ENCODE measurements at places on chromosomes 12 and 14.

- DNase-seq = no peak
These were observed 134.8 kb upstream of the VRK1 start for GRCh38 chr14:96662116-96662970.

DNA sequence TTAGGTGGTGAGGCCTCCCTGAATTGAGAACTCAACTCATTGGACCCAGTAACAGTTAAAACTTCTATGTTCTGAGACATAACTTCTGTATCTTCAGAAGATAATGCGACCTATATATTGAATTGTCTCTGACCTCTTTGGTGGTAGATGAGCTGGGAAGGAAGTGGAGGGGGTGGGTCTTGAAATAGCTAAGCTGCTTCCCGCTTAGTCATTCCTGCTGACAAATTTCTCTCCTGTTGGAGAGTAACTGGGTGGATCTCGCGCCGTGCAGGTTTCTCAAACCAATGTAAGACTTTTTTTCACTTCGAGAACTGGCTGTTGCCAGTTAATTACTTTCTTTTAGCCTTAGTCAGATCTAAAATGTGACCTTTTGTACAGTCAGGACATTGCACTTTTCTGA lies 100.8 kb downstream of the PPHLN1 start:
- peak; percentile 34 for DNase-seq

DNA sequence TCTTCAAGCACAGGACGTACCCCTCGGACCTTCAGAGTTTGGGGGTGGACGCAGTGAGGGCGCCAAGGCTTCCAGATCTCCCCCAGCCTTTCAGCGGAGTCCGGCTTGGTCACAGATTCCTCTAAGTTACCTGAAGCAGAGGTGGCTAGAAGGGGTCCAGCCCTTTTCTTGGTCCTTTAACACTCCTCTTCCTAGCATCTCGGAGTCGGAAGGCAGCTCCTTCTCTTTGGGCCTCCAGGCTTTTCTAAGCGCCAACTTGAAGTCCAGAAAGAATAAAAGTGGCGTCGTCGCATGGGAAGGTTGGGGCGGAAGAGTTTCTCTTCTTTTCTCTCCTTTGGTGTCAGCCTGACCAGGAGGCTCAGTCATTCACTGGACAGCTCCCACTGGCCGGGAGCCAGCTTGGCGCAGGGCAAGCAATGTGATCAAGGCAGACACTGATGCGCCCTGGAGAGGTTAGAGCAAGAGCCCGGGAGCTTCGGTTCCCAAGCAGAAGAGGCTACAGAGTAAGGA lies 9.6 kb downstream of the OR6S1 start:
- DNase-seq = no peak

- DNase-seq = no peak
These were observed 885.8 kb upstream of the TMEM132C start for GRCh38 chr12:127381043-127381668.

GRCh38 chr14:64502456-64502855 lies 1.2 kb downstream of the ZBTB25 start:
- DNase-seq = no peak

- DNase-seq = no peak
These were observed 29.7 kb downstream of the KTN1 start for GRCh38 chr14:55609681-55610080.

GRCh38 chr12:1870998-1871917 lies 47.2 kb downstream of the CACNA2D4 start:
- DNase-seq = no peak

DNA sequence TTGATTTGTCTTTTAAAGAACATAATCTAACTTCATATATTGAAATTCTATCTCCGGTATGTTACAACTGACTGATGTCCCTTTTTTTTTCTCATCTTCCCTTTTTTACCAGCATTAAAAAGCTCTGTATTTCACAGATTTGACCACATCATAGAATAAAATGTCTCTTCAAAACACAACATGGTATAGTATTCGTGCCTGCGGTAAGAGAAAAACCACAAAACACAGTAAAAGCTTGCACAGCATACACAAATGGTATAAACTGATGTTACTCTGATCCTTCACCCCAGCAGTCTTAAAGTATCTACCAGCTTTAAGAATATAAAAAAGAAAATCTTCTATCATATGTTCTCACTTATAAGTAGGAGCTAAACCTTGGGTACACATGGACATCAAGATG lies 83.4 kb downstream of the HECTD1 start:
- no peak for DNase-seq

- DNase-seq = no peak
These were observed 39.7 kb downstream of the SYNE3 start for GRCh38 chr14:95476747-95477146.

- DNase-seq = no peak
These were observed 150.3 kb upstream of the ALG10B start for GRCh38 chr12:38166225-38166624.
